Epithelial cell of esophagus (primary cell): ENCODE measurements at places on chromosomes 5 and 9.

GRCh38 chr5:118611332-118611945 lies 376.9 kb downstream of the DTWD2 start:
- DNase-seq, result peak; percentile 53

DNA sequence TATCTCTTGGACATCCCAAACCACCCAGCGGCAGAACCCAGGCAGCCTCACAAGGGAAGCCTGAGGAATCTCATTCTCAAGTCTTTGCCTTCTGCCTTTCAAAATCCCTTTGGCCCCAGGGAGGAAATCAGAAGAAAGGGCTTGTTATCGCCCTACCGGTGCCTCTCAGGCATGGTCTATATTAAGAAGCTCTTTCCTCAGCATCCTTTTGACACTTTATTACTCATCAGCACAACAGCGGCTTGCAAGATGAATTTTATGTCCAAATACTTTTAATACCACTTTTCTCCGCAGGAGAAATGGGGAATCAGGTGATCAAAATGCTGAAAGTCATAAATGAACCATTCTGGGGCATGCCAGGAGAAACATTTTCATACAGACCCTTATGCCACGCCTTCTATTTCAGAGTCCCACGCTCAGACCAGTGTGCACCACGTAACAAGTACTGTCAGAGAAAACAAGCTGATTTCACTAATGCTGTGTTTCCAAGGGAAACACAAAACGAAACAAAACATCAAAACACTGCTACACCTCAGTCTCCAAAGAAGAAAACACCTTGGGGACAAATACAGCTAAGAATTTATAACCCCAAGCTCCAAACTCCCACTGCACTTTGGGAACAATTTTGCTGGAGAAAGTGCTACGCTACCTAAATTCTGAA lies 30.0 kb downstream of the RAPGEF1 start:
- peak; percentile 45 for DNase-seq

GRCh38 chr5:878125-878524 lies 14.5 kb downstream of the BRD9 start:
- DNase-seq, result no peak

GRCh38 chr5:68272289-68272688 lies 56.7 kb downstream of the PIK3R1 start:
- no peak for DNase-seq

DNA sequence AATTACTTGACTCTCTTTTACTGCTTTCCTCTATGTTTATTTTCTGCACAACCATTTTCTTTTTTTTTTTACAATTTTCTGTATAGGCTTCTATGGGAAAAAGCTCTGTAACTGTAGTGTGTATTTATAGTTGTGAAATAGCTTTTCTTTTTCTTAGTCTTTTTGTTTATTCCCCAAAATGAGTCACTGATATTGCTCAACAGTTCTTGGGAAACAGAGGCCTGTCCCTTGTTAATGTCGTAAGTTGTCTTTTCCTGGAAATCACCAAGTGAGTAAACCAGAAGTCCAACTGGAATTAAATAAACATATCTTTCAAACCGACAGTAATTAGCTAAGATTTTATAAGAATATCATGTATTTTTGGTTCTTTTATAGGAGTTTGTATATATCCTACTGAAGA lies 325.1 kb upstream of the PRR16 start:
- peak; percentile 98 for DNase-seq

DNA sequence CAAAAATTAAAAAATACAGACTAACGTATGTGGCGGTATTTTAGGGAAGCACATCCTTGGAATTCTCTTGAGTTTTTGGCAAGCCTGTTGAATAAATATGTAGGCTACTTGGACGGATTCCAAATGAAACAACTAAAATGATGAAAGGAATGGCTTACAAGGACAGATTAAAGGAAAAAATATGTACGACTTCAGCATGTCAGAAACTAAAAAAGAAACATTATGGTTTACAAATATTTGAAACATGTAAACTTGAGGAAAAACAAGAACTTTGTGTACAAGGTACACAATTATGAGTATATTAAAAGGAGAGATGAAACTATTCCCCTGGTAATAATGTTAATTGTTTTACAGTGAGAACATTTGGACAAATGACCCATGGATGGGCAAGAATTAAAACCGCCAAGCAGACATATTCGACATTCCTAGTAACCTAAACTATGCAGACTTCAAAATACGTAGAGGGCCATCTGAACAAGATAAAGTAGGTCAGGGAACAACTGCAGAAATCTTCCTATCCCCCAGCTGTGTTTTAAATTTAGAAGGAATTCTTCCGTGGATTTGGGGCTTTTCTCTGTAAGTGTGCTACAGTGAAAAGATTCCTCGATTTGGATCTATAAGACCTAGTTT lies 12.5 kb downstream of the EDIL3 start:
- no peak for DNase-seq

GRCh38 chr9:38176251-38176650 lies 107.2 kb upstream of the SHB start:
- DNase-seq, result peak; percentile 74

DNA sequence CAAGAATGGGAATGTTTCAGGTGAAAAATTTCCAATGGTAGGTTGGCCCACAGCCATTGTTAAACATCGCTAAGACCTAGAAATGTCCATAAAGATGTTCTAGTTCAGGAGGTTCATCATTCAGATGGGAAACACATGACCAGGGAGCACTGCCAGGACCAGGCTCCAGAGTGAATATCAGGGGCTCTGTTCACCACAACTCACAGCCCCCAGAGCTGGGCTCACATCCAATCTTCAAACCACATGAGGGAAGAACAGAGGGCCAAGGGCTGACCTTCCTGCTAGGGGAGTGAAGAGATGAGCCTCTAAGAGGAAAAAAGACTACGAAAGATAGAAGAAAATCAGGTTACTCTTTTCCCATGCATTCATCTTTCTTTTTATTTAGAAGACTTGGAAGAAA lies 205.8 kb downstream of the SEMA5A start:
- no peak for DNase-seq

GRCh38 chr9:82208741-82209450 lies 220.3 kb downstream of the SPATA31D1 start:
- DNase-seq, result peak; percentile 64

DNA sequence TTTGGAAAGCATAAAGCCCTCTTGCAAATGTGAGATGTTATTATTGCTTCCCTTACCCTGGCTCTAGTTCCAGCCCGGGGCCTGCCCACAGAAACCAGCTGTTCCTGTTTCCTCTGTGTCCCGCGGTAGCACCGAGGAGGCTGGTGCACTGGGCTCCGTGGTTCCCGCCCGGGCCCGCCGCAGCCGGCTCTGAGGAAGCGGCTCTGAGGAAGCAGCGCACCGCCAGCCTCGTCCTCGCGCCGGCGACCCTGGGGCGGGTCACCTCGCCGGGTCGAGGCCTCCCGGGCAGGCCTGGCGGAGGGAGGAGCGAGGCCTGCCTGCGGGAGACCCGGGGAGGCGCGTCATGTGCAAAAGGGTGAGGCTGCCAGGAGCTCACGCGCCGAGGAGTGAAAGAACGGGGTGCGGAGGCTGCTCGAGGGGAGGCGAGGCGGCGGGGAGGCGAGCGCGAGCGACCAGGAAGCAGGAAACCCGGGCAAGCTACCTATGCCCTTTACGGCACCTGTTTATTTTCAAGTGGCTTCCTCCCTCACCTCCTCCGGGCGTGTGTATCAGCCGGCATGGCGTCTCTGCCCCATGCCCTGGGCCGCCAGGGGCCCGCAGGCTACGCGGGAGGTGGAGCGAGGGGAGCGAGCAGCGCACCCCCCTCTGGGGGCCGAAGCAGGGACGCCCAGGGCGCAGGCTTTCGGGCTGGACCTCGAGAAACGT lies 61.3 kb upstream of the MEGF10 start:
- peak; percentile 74 for DNase-seq

DNA sequence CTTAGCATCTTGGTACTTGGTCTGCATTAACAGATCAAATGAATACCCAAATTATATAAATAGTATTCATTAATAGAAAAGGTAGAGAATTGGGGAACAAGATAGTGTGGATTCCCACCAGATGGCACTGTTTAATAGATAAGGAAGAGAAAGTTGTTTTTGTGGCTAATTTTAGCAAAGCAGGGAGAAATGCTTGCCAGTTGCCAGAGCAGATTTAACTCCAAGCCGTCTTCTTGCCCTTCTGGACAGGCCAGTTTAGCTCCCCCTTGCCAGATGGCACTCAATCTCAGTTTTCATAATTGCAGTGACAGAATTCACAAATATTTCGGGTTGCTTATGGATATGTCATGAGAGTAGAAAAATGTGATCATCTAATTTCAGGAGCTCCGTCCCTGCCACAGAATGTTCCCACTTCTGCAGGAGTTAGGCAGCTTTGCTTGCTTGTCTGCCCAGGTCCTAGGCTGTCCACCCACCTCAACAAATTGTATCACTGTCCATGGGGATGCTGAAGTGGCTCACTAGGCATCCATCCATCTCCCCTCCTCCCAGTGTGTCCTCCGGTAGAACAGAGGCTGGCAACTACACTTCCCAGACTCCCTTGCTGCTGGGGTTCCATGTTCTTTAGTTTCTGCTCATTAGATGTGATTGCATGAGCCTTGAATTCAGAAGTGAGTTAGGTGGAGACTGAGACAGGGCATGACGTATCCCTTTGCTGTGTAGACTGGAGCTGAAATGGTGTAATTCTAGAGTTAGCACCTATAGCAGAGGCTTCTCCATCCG lies 11.8 kb upstream of the HEXB start:
- DNase-seq, result peak; percentile 56

DNA sequence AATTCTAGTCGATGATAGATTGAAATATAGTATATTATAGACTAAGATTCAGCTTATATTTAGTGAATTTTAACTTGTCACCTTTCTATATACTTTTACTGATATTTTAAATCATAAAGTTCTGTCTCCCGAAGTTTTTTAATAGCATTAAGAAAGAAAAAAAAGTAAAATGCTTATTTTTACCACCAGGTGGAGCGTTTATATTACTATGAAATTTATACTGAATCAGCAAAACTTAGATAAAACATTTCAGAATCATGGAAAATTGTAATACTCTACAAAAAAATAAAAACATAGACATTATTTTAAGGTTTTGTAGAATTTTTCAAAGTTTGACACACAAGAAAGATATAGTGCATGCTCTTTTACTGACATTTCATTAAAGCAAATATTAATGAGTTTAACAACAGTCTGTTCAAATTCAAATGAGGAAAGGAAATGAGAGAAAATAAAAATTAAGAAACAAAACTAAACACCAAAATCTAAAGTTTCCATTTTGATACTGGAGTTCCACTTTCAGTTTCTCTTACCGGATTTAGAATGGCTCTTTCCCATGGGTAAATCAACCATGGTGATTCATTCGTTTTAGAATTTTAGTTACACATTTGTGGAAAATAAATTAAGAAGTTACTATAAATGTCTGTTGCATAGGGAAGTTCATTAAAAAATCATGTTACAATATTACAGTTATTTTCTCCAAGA lies 1035.3 kb downstream of the CDH12 start:
- DNase-seq, result no peak

GRCh38 chr9:95224376-95225019 lies 93.0 kb downstream of the FANCC start:
- peak; percentile 16 for DNase-seq

DNA sequence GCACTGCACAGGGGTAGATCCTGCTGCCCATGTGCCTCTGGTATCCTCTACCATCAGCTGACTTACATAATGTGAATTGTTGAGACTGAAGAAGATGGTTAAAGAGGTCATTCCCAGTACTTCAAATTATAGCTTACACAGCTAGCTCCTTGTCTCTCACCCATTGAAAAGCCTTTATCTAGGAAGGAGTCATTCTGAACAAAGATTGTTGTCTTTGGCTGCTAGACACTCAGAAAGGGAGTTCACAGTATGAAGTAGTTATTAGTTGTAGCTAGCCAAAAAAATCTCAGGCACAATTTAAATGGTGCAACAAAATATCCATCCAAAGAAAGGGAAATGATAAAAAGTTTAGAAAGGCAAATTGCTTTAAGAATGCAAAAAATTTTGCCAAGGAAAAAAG lies 102.0 kb upstream of the NREP start:
- no peak for DNase-seq

GRCh38 chr9:1170918-1171317 lies 120.8 kb downstream of the DMRT2 start:
- no peak for DNase-seq

- peak; percentile 32 for DNase-seq
Observed at GRCh38 chr9:15300218-15300617, 6.8 kb downstream of the TTC39B start.
